ENCODE measurements at places on chromosomes 12 and 14. TPM values are rescaled to one million over a fixed set of nuclear protein-coding genes. Genes with fewer than 3 reads are reported as not detected.

GRCh38 chr12:80374615-80375014 is 69.4 kb upstream of the PTPRQ start:
- no peak for DNase-seq

DNA sequence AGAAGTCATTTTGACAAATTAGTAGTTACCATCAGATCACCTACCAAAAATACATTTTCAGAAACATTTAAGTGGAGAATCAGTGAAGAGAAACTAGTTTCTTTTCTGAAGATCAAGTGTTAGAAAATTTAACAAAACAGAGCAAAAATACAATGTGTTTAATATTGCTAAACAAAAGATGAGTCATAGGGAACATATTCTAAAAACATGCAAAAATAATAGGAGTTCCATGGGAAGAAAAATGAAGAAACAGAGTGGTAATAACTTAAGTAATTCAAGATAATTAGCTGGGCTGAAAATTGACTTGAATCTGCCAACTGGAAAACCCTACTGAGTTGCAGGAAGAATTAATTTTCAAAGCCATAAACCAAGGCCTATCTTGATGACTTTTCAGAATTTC is 111.5 kb upstream of the KITLG start:
- DNase-seq, result no peak

- peak; percentile 91 for DNase-seq
These were observed 32.8 kb downstream of the MIA2 start for GRCh38 chr14:39266525-39266870.

MEG3 gene
- 11.0 TPM for total RNA-seq

Measured in colonic mucosa (tissue), 4 donors.